ENCODE measurements at places on chromosomes 7 and 10.

DNA sequence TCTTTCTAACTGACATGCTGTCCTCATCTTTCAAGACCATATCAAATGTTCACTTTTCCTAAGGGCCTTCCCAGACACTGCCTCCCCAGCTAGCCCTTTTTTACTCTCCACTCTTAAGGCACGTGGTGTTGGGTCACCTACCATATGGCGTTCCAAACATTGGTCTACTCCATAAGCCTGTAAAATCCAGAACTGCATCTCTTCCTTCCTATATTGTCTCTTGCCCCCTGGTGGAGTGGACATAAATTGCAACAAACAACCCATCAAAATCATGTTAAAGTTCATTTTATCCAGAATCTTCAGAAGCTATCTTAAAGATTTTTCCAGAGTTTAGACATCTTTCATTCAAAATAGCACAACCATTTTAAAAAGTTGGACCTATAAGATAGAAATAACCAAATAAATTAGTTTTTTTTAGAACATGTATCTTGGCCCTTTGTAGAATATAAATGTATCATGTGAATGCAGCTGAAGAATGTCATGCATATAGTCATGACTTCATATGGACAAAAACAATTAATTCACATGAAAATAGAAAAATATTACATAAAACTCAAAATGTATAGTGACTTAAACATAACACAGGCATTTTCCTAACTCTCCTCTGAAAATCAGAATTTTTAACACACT, 180.6 kb upstream of the CHRM2 start:
- no peak for DNase-seq

- DNase-seq = peak; percentile 40
Measured at GRCh38 chr10:43138757-43139241, 554 bp downstream of the CSGALNACT2 start.

DNA sequence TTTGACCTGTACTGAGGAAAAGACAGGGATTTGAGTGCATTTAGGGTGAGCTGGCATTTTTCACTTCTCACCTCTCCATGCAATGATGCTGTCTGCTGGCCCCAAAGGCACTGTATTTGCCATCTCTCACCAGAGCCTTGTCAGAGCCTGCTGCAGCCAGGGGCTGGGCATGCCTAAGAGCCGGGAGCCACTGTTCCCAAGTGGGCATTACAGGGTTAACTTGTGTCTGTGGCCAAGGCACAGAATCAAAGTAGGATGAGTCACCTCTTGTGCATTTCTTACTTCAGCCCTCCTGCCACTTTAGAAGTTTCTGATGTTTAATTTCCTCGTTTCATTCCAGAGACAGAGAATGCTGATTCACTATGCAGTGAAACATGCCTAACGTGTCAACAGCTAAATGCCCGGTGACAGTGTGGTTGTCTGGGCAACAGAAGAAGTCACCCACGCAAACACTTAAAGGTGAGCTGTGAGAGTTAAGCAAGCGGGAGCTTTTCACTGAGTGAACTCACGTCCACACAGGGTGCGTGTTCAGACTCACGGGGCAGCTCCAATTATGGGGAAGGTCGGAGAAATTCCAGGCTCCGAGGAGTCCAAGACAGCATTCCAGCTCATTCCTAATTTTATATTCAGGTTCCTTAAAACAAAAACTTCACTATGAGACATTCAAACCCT, 57.1 kb upstream of the IGFBP3 start:
- DNase-seq = no peak

DNA sequence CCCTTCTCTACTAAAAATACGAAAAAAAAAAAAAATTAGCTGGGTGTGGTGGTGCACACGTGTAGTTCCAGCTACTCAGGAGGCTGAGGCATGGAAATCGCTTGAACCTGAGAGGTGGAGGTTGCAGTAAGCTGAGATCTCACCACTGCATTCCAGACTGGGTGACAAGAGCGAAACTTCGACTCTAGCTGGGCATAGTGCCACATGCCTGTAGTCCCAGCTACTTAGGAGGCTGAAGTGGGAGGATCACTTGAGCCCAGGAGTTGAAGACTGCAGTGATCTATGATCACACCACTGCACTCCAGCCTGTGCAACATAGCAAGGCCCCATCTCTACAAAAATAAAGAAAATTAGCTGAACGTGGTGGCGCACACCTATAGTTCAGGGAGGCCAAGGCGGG, 1.2 kb upstream of the SPACDR start:
- DNase-seq = no peak

- peak; percentile 6 for DNase-seq
Measured at GRCh38 chr7:112938863-112939573, 147.6 kb downstream of the GPR85 start.

Data from T-helper 1 cell (primary cell).